ENCODE measurements at places on chromosomes 16 and 17.

DNA sequence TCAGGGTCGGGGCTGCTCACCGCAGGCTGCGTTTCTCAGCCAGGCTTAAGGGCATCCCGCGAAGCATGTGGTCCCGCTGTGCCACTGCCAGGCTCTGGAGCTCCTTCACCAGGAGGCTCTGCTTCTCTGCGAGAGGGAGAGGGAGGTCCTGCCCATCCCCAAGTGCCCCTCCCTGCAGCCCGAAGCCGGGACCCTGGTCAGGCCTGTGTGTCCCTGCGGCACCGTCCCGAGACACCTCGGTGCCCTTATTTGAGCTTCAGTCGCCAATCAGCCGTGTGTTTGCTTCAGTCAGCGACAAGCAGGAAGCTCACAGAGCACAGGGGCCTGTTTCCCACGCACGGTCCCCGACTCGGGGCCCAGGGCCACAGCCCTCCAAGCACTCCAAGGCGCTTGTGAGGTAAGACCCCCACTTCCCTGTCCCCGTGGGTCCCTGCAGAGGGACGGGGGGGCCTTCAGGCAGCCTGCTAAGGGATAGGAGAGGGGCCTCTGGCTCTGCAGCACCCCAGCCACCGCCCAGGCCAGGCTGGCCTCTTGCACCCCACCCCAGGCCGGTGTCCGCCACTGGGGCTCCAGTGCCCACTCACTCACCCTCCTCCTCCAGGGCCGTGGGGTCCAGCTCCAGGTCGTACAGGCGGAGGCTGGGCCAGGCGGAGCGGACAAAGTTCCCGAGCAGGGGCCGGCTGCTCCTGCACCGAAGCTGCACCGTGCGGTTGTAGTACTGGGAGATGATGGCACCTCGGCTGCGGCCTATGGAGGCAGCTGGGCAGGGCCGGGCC, 3.2 kb downstream of the TMC6 start:
- H3K27ac ChIP-seq = peak overlapping the region; percentile 81
- H3K4me3 ChIP-seq = peak overlapping the region; percentile 93
- peaks cover 43% of the 10 kb centered on the region for H3K36me3 ChIP-seq
- no peaks in the 10 kb centered on the region for H3K27me3 ChIP-seq
- DNase-seq = peak; percentile 68

GRCh38 chr17:28427371-28427770, 21.4 kb upstream of the SLC46A1 start:
- H3K27me3 ChIP-seq = peaks cover 19% of the 10 kb centered on the region
- H3K4me1 ChIP-seq = no peaks in the 10 kb centered on the region
- no peak overlapping the region for H3K4me3 ChIP-seq
- no peak overlapping the region for H3K27ac ChIP-seq
- no peak for DNase-seq

GRCh38 chr16:77736879-77737278, 14.6 kb downstream of the NUDT7 start:
- H3K36me3 ChIP-seq = peaks cover 2% of the 10 kb centered on the region
- no peak overlapping the region for H3K27ac ChIP-seq
- no peak for DNase-seq
- H3K4me1 ChIP-seq = peaks cover 5% of the 10 kb centered on the region
- H3K27me3 ChIP-seq = no peaks in the 10 kb centered on the region
- no peak overlapping the region for H3K4me3 ChIP-seq

DNA sequence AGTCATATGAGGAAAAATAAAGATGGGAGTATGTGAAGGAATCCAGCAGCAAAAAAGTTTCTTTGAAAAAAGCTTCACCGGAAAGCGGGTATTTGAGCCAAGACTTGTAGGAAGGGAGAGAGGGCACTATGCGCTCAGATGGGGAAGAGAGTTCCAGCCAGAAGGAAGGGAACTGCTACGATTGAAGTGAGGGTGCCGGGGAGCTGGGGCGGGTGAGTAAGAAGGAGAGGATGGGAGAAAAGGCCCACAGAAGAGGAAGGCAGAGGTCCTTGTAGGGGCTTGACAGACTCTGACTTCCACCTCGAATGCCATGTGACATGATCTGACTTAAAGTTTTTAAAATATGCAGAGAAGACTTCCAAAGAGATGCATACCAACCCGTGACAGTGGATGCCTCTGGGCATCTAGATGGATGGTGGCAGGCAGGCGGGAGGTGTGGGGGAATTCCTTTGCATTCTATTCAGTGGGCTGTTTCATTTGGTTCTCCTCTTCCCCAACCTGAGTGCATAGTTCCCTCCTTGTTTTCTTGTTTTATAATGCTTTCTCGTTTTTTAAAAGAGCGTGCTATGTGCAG, 44.9 kb downstream of the CDRT4 start:
- DNase-seq = no peak
- peaks cover 3% of the 10 kb centered on the region for H3K27me3 ChIP-seq
- H3K4me3 ChIP-seq = no peak overlapping the region
- H3K4me1 ChIP-seq = no peaks in the 10 kb centered on the region
- H3K27ac ChIP-seq = no peak overlapping the region
- H3K36me3 ChIP-seq = no peaks in the 10 kb centered on the region

DNA sequence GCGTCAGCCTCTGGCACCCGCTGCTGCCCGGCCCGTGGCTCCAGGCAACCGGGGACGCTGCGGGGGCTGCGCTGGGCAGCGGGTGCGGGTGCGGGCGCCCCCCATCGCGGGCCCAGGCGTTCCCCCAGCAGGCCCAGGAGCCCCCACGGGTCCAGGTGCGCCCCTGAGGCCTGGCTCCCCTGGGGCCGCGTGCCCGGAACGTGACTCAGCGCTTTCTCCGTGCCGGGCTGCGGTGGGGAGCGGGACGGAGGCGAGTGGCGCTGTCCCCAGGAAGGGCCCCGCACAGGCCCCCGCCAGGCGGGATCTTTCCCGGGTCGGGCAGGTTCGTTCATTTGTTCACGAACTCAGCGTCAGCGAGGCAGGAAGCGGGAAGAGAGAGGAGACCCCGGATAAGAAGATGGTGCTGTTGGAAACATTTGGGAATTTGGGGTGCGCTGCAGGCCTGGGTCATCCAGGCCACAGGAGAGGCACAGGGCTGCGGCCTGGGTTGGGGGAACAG, 18.4 kb upstream of the EXOC7 start:
- peak overlapping the region; percentile 64 for H3K4me3 ChIP-seq
- DNase-seq = no peak
- peak overlapping the region; percentile 86 for H3K27ac ChIP-seq
- H3K36me3 ChIP-seq = no peaks in the 10 kb centered on the region
- no peaks in the 10 kb centered on the region for H3K27me3 ChIP-seq
- H3K4me1 ChIP-seq = peaks cover 27% of the 10 kb centered on the region
